ENCODE measurements at places on chromosomes 1 and 21. TPM values are rescaled to one million over a fixed set of nuclear protein-coding genes. Genes with fewer than 3 reads are reported as not detected.

Gene ERICH3
- total RNA-seq, result not detected

Gene AMPD1
- total RNA-seq, result not detected

Gene TDRD5
- not detected for total RNA-seq

Gene MYBPH
- 0.93 TPM for total RNA-seq

Gene LMX1A
- not detected for total RNA-seq

Gene HHIPL2
- total RNA-seq, result under 0.01 TPM

Gene TNFRSF8
- 0.70 TPM for total RNA-seq

Gene CFHR3
- not detected for total RNA-seq

Gene LRRIQ3
- 1.9 TPM for total RNA-seq

Gene ERMAP
- total RNA-seq, result 6.7 TPM

Gene CD1C
- not detected for total RNA-seq

Gene LPAR3
- total RNA-seq, result 0.58 TPM

Gene TMPRSS2
- total RNA-seq, result not detected

Gene EVI5
- 37.1 TPM for total RNA-seq

Gene RPTN
- total RNA-seq, result not detected

Gene ALDH4A1
- total RNA-seq, result 9.6 TPM

Gene KRTAP10-10
- not detected for total RNA-seq

Gene OR2M2
- total RNA-seq, result not detected

Gene KIFAP3
- 15.8 TPM for total RNA-seq

Gene SIM2
- not detected for total RNA-seq

Gene GNG4
- total RNA-seq, result 0.09 TPM

Data from pericardium fibroblast (primary cell).